Activated CD4-positive, alpha-beta T cell treated with anti-CD3 and anti-CD28 coated beads, Interleukin-2, amount 10 ng/mL, durations not matched to agents 24 days and 14 days (primary cell): ENCODE measurements at places on chromosomes 6 and 20. TPM values are rescaled to one million over a fixed set of nuclear protein-coding genes. Genes with fewer than 3 reads are reported as not detected.

DNA sequence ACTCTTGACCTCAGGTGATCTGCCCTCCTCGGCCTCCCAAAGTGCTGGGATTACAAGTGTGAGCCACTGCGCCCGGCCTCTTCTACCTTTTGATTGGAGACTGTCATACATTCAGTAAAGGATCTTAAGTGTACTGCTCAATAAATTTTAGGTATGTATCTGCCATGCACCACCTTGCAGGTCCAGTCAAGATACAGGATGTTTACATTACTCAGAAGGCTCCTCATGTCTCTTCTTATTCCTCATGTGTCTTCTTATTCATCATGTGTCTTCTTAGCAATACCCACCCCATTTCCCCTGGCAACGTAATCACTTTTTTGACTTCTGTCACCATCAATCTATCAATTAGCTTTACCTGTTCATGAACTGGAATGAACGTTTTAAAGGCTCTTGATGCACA lies 7.9 kb downstream of the MEA1 start:
- no peak for DNase-seq

DNA sequence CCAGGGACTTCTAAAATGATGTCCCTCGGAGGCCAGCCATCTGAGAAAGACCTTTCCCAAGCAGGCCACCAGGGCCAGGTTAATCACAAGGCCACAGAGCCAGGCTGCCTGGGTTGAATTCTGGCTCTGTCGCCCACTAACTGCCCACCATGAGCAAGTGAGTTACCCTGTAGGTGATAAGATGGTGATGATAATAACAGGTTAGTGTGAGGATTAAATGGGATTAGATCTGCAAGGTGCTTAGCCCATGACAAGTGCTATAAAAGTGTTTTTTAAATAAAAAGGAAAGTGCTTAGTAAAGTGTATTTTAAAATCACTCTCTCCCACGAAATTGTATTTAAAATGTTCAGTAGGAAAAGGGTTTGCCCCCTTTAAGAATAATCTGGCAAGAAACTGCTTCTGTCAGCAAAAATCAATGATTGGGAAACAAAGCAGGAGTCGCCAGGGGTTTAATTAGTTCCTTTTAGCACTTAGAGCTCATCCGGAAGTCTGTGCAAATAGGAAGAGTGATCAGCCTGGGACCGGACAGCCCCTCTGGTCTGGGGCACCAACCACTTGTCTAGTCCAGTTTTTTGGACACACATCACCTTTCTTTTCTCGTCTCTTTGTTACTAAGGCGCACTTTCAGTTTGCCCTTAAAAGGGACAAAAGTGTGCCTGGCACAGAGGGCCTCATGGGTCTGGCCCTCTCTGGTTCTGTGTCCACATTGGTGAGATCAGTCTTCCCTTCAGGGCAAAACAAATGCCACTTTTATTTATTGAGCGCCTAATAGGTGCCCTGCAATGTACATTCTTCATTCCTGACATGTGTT lies 150.4 kb downstream of the GRM4 start:
- no peak for DNase-seq

IPCEF1 gene
- 0.97 and 1.5 TPM in 2 replicates for total RNA-seq

GRCh38 chr6:89215391-89215790 lies 1.8 kb downstream of the GABRR1 start:
- no peak for DNase-seq

GSTA5 gene
- not detected in 2 replicates for total RNA-seq

DNA sequence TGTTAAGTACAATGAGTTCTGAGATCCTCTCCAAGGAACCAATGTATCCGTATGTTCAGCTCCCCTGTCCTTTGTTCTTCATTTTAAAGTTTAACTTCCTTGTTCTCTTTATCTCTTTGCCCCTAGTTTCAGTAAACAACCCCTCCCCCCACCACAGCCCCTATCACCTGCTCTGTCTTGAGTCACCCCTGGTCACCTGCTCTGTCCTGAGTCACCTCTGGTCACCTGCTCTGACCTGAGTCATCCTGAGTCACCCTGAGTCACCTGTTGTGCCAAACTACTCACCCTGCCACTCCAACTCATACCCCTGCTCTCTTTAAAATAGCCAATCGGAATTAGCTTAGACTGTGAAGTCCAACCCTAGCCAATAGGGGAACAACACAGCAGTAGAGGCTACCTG lies 288.7 kb upstream of the CDYL start:
- no peak for DNase-seq

GRCh38 chr20:2858591-2858990 lies 14.7 kb upstream of the PTPRA start:
- no peak for DNase-seq

DNA sequence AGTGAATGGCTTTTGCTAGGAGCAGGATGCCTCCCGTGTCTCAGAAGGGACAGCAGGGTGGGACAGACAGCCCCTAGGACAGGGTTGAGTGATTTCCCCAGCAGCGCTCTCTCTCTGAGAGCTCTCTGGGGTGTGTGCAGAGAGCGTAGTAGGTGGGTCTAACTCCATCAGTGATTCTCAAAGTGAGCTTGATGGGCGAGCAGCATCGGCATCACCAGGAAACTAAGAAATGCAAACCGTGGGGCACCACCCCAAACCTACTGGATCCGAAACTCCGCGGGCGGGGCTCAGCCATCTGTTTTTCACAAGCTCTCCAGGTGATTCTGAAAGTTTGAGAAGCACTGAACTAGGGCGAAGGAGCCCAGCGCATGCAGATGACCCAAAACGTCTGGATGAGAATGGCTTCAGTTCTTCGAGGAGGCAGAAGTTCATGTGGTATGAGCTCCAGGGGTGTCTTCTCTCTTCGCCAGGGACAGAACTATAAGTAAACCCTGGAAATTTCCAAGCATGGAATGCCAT lies 119.6 kb upstream of the RNF24 start:
- DNase-seq = no peak

LINC00237 gene
- total RNA-seq = not detected in 2 replicates

PPT2 gene
- 11.3 and 12.7 TPM in 2 replicates for total RNA-seq

- no peak for DNase-seq
Measured at GRCh38 chr6:12068899-12069557, 56.9 kb downstream of the HIVEP1 start.

MLN gene
- not detected in 2 replicates for total RNA-seq

DNA sequence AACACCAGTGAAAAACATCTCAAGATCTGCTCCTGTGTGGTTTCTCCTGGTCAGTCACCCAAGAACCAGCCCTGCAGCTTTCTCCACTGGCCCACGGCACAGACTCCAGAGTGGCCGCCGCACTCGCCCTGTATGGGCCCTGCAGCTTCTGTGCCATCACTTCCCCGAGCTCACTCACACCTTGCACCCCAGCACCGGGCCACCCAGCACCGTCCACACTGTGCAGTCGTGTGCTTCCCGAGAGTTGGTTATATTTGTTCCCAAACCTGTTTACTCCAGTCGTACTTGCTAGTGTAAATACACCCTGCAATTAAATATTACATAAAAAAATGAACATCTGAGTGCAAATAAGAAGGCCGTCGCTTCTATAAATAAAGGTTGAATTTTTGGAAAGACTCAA lies 341.7 kb downstream of the CDH26 start:
- no peak for DNase-seq

- DNase-seq = no peak
Measured at GRCh38 chr20:49560646-49561045, 7.3 kb downstream of the PTGIS start.
